Fibroblast of villous mesenchyme (primary cell): ENCODE measurements at places on chromosomes 6 and 20.

DNA sequence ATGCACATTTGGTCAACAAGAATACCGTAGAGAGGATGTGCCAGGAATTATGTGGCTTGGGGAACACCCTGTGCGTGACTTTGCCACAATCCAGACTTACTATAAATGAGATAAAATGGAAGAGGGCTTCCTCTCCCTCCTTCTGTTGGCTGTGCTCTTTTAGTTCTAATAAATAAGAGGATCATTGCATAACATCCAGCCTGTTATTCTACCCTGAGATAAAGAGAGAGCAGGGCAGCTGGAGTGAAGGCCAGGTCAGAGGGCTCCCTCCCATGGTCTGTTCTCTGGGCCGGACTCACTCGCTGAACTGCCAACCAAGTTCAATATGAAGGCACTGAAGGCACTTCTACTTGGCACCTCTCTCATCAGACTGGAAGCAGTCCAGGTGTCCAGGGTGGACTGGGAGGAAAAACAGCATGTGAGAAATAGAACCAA, 91.7 kb downstream of the MTFR2 start:
- DNase-seq: peak; percentile 92

- DNase-seq: no peak
Measured at GRCh38 chr20:51315390-51315789, 227.1 kb downstream of the NFATC2 start.

DNA sequence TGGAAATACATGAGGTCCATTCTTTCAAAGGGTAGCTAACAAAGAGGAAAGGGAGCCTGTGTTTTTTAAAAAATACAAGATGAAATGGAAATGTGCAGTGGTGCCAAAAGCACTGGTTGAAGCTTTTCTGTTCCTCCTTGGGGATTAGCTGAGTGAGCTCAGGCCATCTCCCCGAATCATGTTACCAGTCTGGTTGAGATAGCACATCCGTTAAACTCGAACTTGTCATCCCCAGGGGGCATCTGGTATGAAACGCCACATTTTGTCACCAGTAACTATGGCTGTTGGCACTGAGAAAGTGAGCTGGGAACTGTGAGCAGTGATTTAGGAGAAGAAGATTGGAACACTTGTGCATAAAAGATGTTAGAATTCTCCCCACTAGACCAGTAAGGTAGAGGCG, 196.2 kb downstream of the SAMD5 start:
- no peak for DNase-seq

GRCh38 chr6:140052736-140053729, 678.6 kb upstream of the CITED2 start:
- peak; percentile 61 for DNase-seq

DNA sequence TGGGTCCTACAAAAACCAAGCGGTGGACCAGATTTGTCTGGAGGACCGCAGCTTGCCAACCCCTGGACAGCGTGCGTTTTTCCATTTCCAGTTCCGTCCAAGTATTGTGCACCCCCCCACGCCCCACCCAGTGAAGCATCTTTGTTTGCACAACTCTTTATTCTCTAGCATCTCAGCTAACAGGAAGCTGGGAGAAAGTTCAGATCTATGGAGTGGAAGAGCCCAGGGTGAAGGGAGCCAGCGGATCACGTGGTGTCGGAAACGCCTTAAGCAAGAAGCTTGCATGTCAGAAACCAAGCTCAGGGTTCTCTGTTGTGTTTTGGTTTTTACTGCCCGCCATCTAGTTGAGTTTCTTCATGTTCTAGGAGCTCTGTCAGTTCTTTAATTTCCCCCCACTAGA, 29.9 kb downstream of the ARID1B start:
- DNase-seq: no peak

GRCh38 chr6:169215201-169215681, 38.4 kb downstream of the THBS2 start:
- peak; percentile 50 for DNase-seq

DNA sequence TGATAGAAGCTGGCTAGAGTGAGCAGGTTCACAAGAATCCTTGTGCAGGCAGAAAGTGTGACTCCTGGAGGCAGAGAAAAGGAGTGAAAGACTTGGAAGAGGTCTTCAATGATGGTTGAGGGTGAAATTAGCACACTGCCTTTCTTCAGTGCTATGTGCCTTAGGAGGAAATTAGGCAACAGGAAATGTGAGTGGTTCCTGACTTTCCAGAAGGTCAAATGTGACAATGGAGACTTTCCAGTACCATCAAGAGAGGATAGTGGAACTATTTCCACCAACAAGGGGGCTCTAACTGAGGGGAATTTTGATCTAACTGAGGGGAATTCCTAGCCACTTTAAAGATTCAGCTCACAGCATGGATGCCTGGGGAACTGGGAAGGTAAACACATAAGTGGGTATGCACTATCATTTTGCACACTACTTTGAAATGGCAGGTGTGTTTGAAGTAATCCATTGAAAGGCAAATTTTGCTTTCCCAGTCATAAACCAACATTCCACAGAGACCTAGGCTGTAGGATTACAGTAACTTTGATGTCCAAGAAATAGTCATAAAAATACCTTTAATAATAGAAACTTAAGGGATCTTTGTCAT, 90.0 kb downstream of the PERP start:
- DNase-seq: no peak

- DNase-seq: peak; percentile 45
Measured at GRCh38 chr6:168158213-168158979, 79.4 kb upstream of the FRMD1 start.

GRCh38 chr6:106502559-106502958, 126.7 kb downstream of the RTN4IP1 start:
- no peak for DNase-seq
